ENCODE measurements at places on chromosomes 12 and 14. TPM values are rescaled to one million over a fixed set of nuclear protein-coding genes. Genes with fewer than 3 reads are reported as not detected.

Gene WBP11
- 188 TPM for total RNA-seq

Gene ADAMTS20
- total RNA-seq, result not detected

Gene PPFIA2
- total RNA-seq, result not detected

Gene OR4Q2
- total RNA-seq, result not detected

Gene GLIPR1L1
- not detected for total RNA-seq

Gene FITM1
- total RNA-seq, result 1.7 TPM

Gene TEX52
- not detected for total RNA-seq

Gene PPP4R3A
- total RNA-seq, result 205 TPM

Gene NEK9
- total RNA-seq, result 54.1 TPM

Gene CIDEB
- total RNA-seq, result 7.4 TPM

Gene GYS2
- total RNA-seq, result 0.22 TPM

Gene RAD51AP1
- 0.93 TPM for total RNA-seq

Gene MYH6
- not detected for total RNA-seq

Gene RDH11
- 14.2 TPM for total RNA-seq

Gene AICDA
- not detected for total RNA-seq

Gene TAS2R8
- total RNA-seq, result not detected

Gene NKX2-1
- total RNA-seq, result not detected

Gene ASCL1
- not detected for total RNA-seq

Gene FZD10
- not detected for total RNA-seq

Gene CEP128
- total RNA-seq, result 13.0 TPM

Gene ZNF891
- total RNA-seq, result 4.5 TPM

Gene TAS2R50
- 0.67 TPM for total RNA-seq

Gene TAS2R19
- 1.2 TPM for total RNA-seq

Gene TSPAN19
- total RNA-seq, result not detected

Gene IL23A
- 25.2 TPM for total RNA-seq

Gene SPIC
- not detected for total RNA-seq

Gene GPX2
- not detected for total RNA-seq

Measured in CD4-positive, alpha-beta T cell (primary cell).